Esophagus muscularis mucosa (tissue), 4 donors: ENCODE measurements at places on chromosomes 3 and 15.
A peak's percentile ranks its signal among the peaks of the same experiment; 100 is the strongest.

DNA sequence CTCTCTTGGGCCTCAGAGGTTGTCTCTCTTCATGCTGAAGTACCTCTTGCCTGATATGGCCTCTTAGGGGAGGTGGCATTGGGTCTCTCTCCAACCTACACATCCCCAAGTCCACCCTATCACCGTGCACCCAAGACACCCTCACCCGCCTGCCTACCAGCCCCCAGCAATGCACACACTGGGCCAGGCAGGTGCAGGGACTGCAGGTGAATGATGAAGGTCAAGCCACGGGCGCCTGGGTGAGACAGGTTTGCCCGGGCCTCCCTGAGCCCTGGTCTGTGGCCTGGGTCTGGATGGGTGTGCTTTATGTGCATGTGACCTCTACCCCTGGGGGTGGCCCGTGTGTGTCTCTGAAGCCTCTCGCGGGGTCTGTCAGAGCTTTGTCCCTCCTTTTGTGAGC lies 68.3 kb downstream of the WNT7A start:
- no peak for DNase-seq
- H3K36me3 ChIP-seq: no peaks in the 10 kb centered on the region
- no peaks in the 10 kb centered on the region for H3K4me1 ChIP-seq
- H3K4me3 ChIP-seq: no peak overlapping the region
- H3K27ac ChIP-seq: no peak overlapping the region

GRCh38 chr3:48232734-48233133 lies 8.2 kb upstream of the ZNF589 start:
- peak overlapping the region; percentile 30 for H3K4me3 ChIP-seq
- no peak overlapping the region for H3K27ac ChIP-seq
- no peak for DNase-seq
- H3K4me1 ChIP-seq: peaks cover 12% of the 10 kb centered on the region

GRCh38 chr15:77825546-77825945 lies 192.8 kb upstream of the LINGO1 start:
- no peaks in the 10 kb centered on the region for H3K27me3 ChIP-seq
- H3K4me1 ChIP-seq: peaks cover under 1% of the 10 kb centered on the region
- H3K4me3 ChIP-seq: no peak overlapping the region
- H3K36me3 ChIP-seq: no peaks in the 10 kb centered on the region

DNA sequence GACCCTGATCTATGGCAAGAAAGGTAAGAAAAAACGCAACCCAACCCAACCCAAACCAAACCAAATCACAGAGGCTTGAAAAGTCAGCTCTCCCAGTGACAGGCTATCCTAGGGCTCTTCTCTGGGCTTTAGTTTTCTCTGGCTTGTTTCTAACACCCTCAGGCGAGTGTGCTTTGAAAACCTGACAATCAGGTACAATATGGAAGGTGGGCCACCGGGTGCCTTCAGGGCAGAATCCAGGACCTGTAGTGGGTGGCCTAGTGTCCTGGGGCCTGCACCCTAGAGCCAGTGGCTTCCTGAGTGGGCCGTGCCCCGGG lies 46.8 kb downstream of the BHLHE40 start:
- H3K4me3 ChIP-seq: peak overlapping the region; percentile 64
- H3K27ac ChIP-seq: peak overlapping the region; percentile 83
- H3K27me3 ChIP-seq: no peaks in the 10 kb centered on the region
- H3K4me1 ChIP-seq: peaks cover 15% of the 10 kb centered on the region

GRCh38 chr3:36991923-36992805 lies 767 bp downstream of the EPM2AIP1 start:
- no peaks in the 10 kb centered on the region for H3K27me3 ChIP-seq
- H3K36me3 ChIP-seq: peaks cover 17% of the 10 kb centered on the region
- H3K27ac ChIP-seq: peak overlapping the region; percentile 96

- H3K4me3 ChIP-seq: no peak overlapping the region
- peak; percentile 72 for DNase-seq
- no peaks in the 10 kb centered on the region for H3K4me1 ChIP-seq
- H3K27me3 ChIP-seq: no peaks in the 10 kb centered on the region
Measured at GRCh38 chr15:83118291-83118827, 10.9 kb downstream of the TM6SF1 start.

DNA sequence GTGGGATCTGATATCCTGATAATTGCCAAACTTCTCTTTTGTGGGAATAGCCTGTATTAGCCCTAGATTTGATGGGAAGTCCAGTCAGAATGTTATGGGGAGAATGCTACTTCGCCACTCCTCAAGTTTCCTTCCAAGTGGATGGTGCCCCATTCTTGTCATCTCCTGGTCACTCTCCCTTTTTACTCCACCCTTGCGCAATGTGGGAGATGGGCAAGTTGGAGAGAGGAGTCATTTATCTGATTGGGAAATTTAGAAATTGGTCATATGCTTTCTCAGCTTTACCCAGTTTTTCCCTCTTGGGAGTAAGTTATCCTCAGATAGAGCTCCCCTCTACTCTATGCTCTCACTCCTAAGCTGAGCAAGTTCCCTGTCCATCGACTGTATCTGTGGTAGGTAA lies 14.4 kb downstream of the FANCD2OS start:
- no peak overlapping the region for H3K4me3 ChIP-seq
- H3K4me1 ChIP-seq: no peaks in the 10 kb centered on the region
- H3K36me3 ChIP-seq: no peaks in the 10 kb centered on the region
- no peak for DNase-seq
- H3K27me3 ChIP-seq: no peaks in the 10 kb centered on the region

GRCh38 chr3:173098959-173099358 lies 42.1 kb downstream of the SPATA16 start:
- no peaks in the 10 kb centered on the region for H3K36me3 ChIP-seq
- H3K27me3 ChIP-seq: no peaks in the 10 kb centered on the region
- no peak for DNase-seq
- H3K27ac ChIP-seq: no peak overlapping the region

GRCh38 chr15:90497912-90498311 lies 31.8 kb upstream of the CRTC3 start:
- peaks cover 7% of the 10 kb centered on the region for H3K4me1 ChIP-seq
- no peak for DNase-seq
- H3K36me3 ChIP-seq: peaks cover 91% of the 10 kb centered on the region
- no peaks in the 10 kb centered on the region for H3K27me3 ChIP-seq
- H3K27ac ChIP-seq: no peak overlapping the region

- no peak for DNase-seq
- peaks cover under 1% of the 10 kb centered on the region for H3K27me3 ChIP-seq
- H3K4me3 ChIP-seq: no peak overlapping the region
- H3K36me3 ChIP-seq: no peaks in the 10 kb centered on the region
- no peaks in the 10 kb centered on the region for H3K4me1 ChIP-seq
Measured at GRCh38 chr15:70014860-70015490, 82.7 kb downstream of the TLE3 start.

GRCh38 chr3:142318331-142318730 lies 92.9 kb upstream of the GK5 start:
- H3K27me3 ChIP-seq: no peaks in the 10 kb centered on the region
- no peak overlapping the region for H3K4me3 ChIP-seq
- DNase-seq: no peak

- no peaks in the 10 kb centered on the region for H3K27me3 ChIP-seq
- H3K4me3 ChIP-seq: no peak overlapping the region
- H3K4me1 ChIP-seq: no peaks in the 10 kb centered on the region
- no peak overlapping the region for H3K27ac ChIP-seq
Measured at GRCh38 chr3:149487598-149488197, 13.2 kb downstream of the TM4SF4 start.

DNA sequence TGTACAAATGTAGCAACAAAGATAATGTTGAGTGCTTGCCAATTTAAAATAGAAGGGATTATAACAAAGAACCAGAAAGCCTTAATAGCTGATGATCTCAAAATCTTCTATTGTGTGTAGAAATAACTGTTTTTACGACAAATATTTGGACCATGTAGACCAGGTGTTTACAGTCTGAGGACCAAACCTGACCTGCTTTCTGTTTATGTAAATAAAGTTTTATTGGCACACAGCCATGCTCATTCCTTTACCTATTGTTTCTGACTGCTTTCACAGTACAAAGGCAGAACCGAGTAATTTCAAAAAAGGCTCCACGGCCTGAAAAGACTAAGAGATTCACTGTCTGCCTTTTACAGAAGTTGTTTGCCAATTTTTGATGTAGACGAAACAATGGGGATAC lies 91.8 kb downstream of the GOLIM4 start:
- no peak for DNase-seq
- H3K4me1 ChIP-seq: no peaks in the 10 kb centered on the region
- no peak overlapping the region for H3K27ac ChIP-seq
- no peak overlapping the region for H3K4me3 ChIP-seq

- no peak overlapping the region for H3K4me3 ChIP-seq
- no peaks in the 10 kb centered on the region for H3K4me1 ChIP-seq
- H3K27ac ChIP-seq: no peak overlapping the region
- H3K27me3 ChIP-seq: no peaks in the 10 kb centered on the region
Measured at GRCh38 chr15:74917676-74918075, 11.0 kb upstream of the FAM219B start.

GRCh38 chr3:127817406-127817841 lies 4.9 kb downstream of the MGLL start:
- H3K27ac ChIP-seq: peak overlapping the region; percentile 87
- peaks cover 75% of the 10 kb centered on the region for H3K4me1 ChIP-seq
- H3K27me3 ChIP-seq: no peaks in the 10 kb centered on the region
- no peak for DNase-seq
- H3K36me3 ChIP-seq: peaks cover 18% of the 10 kb centered on the region
- H3K4me3 ChIP-seq: no peak overlapping the region

DNA sequence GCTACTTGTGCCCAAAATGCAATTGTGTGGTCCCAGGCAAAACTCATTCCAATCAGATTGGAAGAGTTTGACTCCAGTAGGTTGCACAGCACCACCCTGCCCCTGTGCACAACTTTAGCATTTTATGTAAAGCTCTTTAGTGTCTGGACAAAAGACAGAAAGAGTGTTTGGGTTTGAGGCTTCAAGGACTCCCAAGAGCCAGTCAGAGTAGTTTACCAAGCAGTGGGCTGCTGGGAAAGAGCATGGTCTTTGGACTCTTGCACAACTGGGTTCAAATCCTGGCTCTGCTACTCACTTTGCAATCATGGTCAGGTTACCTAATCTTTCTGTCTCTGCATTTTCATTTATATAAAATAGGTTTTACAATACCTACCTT lies 75.8 kb upstream of the UMPS start:
- no peak overlapping the region for H3K27ac ChIP-seq
- H3K4me1 ChIP-seq: no peaks in the 10 kb centered on the region
- H3K4me3 ChIP-seq: no peak overlapping the region
- H3K36me3 ChIP-seq: peaks cover 52% of the 10 kb centered on the region

DNA sequence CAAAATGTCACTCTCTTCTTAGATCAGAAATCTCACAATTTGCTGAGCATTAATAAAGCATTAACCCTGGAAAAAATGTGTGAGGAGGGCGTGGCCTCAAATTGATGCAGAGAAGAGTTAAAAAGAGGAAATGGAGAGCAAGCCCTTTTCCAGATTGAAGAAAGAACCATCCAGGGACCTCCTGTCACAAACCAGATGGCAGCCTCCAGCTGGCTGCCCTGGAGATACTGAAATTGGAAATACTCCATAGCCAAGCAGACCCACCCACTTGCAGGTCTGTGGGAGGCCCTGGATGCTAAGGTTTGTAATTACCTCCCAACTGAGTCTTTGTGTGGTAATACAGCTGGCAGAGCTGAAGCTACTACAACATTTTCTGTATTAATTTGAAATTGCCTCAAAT lies 214.9 kb downstream of the IL20RB start:
- no peak overlapping the region for H3K27ac ChIP-seq
- H3K4me3 ChIP-seq: no peak overlapping the region
- DNase-seq: no peak
- H3K27me3 ChIP-seq: no peaks in the 10 kb centered on the region
- no peaks in the 10 kb centered on the region for H3K36me3 ChIP-seq
- H3K4me1 ChIP-seq: no peaks in the 10 kb centered on the region

DNA sequence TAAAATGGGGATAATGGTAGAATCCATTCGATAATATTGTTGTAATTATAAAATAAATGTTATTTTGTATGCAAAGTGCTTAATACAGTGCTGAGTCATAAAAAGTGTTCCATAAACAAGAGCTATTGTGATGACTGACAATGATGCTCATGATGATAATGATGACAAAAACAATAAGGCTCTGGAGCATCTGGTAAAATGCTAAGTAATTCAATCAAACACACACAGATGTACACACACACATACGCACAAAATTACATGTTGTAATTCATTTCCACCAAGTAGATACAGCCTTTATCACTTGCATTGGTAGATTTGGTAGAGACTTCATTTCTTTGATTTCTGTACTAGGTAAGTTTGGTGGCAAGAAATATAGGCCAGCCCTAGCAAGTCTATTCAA lies 163.8 kb downstream of the FHIT start:
- no peaks in the 10 kb centered on the region for H3K27me3 ChIP-seq
- no peaks in the 10 kb centered on the region for H3K36me3 ChIP-seq
- no peak overlapping the region for H3K27ac ChIP-seq
- no peak for DNase-seq

DNA sequence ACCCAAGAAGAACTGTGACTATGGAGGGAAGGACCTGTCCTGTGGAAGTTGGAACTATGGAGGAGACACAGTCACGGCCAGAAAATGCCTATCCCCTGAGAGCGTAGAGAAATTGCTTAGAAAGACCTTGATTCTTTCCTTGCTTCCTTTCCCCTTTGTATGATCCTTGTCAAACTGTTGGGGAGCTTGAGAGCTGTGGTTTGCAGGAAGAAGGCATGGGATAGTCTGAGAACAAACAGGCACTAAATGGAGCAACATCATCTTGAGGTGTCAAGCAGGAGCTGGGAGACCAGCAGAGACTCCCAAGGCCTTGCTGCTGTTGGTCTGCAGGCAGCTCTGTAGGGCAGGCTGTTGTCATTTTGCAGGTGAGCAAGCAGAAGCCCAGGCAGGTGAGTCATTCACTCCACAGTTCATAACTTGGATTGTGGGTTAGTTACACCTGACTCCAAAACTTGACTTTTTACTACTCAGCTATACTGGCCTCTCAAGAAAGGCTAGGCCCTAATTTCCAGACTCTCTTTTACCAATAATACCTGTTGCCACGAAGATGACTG lies 298.9 kb downstream of the LRTM1 start:
- no peak overlapping the region for H3K27ac ChIP-seq
- H3K4me1 ChIP-seq: no peaks in the 10 kb centered on the region
- no peak overlapping the region for H3K4me3 ChIP-seq
- H3K27me3 ChIP-seq: no peaks in the 10 kb centered on the region
- DNase-seq: no peak

- no peaks in the 10 kb centered on the region for H3K36me3 ChIP-seq
- no peak overlapping the region for H3K27ac ChIP-seq
- DNase-seq: no peak
- no peak overlapping the region for H3K4me3 ChIP-seq
- H3K4me1 ChIP-seq: no peaks in the 10 kb centered on the region
- no peaks in the 10 kb centered on the region for H3K27me3 ChIP-seq
Measured at GRCh38 chr15:31457161-31457560, 130.5 kb downstream of the KLF13 start.

- peak overlapping the region; percentile 63 for H3K27ac ChIP-seq
- no peak overlapping the region for H3K4me3 ChIP-seq
- peaks cover 66% of the 10 kb centered on the region for H3K4me1 ChIP-seq
- H3K27me3 ChIP-seq: no peaks in the 10 kb centered on the region
Measured at GRCh38 chr15:63370764-63371163, 10.9 kb downstream of the CA12 start.
